ENCODE measurements at places on chromosomes 2 and 18.
A peak's percentile ranks its signal among the peaks of the same experiment; 100 is the strongest.

GRCh38 chr18:52670896-52671295 is 330.9 kb downstream of the DCC start:
- DNase-seq, result no peak

DNA sequence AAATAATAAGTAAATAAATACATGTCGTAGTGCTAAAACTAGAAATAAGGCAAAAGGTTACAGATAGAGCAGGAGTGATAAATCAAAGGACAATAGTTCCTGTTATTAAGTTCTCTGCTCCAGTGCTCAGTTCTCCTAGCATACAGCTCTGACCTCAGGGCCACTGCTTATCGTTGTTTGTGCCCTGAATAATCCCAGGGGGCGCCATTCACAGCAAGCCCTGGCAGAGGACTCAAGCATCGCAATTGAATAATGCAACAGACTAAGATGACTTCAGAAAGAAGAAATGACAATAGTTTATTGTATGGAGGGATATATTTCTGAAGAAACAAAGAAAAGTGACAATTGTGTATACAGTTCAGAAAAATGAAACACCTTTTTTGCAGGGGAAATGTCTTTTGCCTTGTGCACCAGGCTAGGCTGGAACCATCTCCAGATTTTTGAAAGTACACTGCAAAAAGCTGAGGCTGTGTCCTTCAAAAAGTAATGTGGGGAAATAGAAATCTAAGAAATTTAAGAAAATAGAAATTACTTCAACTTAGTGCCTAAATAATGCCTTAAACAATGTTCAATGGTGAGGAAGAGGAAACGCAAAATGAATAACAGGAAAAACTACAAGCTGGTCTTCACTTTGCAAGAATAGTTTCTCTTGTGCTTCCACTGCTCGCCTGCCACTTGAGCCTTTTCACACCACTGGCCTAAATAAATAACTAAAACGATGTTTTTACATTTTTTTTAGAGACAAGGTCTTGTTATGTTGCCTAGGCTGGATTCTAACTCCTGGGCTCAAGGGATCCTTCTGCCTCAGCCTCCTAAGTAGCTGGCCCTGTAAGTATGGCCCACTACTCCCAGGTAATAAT is 19.0 kb upstream of the CCNYL1 start:
- DNase-seq, result peak; percentile 59

GRCh38 chr2:41764131-41764530 is 283.7 kb upstream of the PKDCC start:
- DNase-seq, result no peak

DNA sequence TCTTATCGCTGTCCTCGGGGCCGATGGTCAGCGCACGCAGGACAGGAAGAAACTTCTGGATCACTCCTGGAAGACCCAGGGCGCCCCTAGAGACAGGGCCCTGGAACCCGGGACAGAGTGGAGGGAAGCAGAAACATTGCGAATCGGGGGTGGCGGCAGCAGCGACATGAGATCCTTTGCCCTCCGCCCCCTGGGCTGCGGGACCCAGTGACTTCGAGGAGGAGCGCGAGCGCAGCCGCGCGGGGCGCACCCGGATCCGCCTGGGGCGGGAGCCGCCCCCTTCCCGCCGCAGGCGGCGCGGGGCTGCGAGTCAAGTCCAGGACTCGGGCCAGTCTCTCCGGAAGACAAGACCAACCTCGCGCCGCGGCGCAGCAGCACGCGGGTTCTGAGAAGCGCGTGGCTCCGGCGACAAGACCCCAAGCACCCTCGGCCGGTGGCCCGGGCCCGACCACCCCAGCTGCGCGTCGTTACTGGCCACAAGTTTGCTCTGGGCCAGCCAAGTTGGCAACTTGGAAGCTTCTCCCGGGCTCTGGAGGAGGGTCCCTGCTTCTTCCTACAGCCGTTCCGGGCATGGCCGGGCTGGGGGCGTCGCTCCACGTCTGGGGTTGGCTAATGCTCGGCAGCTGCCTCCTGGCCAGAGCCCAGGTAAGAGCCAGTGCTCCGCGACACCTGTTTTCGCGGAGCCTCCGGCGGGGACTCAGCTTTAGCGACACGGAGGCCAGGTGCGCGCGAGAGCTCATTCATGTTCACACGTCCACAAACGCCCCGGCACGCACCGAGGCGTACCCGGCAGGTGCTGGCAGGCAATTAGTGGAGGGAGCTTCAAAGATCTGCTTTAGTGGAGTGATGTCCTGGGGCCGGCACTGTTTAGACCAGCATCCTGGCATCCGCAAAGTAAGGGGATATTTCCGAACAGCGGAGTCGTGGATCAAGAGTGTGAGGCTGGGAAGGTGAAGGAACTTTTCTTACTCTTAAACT is at the start of gene PTH2R:
TSS of gene PTH2R (plus strand) at position 319 of the 978 bp plus-strand sequence. CDS start at position 571, 252 bp downstream.
- peak; percentile 56 for DNase-seq

Measured in BE2C (cell line).